IPS DF 6.9 (cell line): ENCODE measurements at places on chromosomes 12 and 14.

GRCh38 chr14:21525962-21526671, at the start of gene SALL2:
Gene SALL2, minus strand, starts transcription at chr14:21526346. Its CDS starts 219 bp downstream, at chr14:21526127.
- DNase-seq = peak; percentile 96

DNA sequence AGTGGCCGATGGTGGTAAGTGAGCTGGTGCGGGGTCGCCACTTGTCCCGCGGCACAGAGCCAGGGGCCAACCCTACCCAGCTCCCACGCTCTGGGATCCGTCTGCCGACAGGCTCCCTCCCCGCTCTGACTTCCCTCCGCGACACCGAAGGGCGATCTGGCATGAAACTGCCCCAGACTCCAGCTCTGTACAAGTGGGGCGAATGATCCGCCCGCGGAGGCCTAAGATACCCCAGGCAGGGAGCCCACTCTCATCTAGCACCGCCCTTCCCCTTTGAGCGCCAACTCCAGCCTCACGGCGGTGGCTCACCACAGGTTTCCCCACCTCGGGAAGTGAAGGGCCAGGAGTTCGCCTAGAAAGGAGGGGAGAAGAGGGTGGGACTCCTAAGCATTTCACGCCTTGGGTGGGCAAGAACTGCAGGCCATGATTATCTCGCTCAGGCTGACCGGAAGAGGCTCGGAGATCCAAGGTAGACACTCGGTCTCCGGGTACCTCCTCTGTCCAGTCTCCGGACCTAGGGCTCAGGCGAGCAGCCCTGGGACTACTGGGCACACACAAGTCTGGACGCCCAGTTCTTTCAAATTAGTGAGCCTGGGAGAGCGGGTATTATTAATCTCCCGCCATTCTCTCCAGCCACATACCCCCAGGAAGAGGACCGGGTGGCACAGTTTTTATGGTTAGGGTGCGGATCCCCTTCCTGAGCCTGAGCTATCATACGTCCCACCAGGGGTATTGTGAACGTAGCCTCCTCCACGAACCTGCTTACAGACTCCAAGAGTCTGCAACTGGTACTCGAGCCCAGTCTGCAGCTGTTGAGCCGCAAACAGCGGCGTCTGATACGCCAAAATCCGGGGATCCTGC, 849 bp downstream of the WNT1 start:
- DNase-seq = no peak

GRCh38 chr12:77060883-77061240, 4.5 kb downstream of the E2F7 start:
- DNase-seq = no peak

DNA sequence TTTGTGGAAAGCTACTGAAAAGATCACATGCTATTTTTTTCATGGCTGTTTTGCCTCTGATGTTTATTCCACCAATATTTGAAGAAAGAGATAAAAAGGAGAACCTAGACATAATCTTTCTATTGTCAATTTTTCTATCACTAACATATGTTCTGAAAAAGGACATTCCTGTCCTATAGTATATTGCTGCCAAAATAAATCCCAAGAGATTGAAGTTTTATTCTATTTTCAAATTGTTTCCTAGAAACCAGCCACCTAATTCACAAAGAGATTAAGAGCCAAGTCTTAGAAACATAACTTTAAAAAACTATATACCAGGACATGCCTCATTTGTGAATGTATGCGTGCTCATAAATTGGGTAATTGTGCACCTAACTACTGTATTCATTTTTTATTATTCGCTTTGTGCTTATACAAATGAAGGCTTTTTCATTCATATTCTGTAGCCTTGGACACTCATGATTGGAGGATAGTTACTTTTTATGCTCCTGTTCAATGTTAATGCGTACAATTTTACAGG, 200.7 kb downstream of the FUT8 start:
- DNase-seq = no peak

DNA sequence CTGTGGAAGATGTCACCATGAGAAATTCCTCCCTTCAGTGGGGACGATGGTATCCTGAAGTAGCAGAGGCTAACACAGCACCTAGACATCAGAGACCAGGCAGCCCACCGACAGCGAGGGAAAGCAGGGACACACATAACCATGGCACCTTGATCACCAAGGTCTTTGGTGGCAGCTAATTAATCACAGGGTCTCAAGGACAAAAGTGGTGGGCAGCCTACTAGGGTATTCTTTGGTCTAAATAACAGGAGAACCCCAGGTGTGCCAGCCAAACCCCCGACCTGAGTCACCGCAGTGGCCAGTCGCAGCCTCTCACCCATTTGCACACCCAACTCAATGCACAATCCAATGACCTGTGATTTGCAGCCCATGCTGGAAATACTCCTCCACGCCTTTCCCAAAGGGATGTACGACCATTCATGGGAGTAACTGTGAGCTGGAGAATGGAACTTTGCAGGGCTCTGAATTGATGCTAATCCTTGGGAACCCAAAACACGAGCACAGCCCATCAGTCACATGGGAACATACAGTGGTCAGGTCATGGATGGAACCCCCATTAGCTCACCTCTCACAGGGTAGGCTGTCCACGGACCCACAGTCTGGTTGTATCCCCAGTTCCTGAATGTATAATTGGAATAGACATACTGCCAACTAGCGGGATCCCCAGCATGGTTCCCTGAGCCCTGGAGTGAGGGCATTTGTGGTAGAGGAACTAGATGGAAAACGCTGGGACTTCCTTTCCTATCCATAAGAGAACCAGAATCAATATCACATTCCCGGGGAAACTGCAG, 58.7 kb upstream of the C14orf180 start:
- DNase-seq = no peak

GRCh38 chr12:63862187-63862968, 17.9 kb downstream of the SRGAP1 start:
- no peak for DNase-seq
